Activated CD4-positive, alpha-beta T cell treated with anti-CD3 and anti-CD28 coated beads, Interleukin-10, Interleukin-2, amounts not matched to agents 100 ng/mL and 50 ng/mL, durations not matched to agents 16 hours and 8 hours (primary cell): ENCODE measurements at places on chromosomes 7 and 10.

- no peak for DNase-seq
Observed at GRCh38 chr7:2209961-2210323, 22.8 kb downstream of the MAD1L1 start.

DNA sequence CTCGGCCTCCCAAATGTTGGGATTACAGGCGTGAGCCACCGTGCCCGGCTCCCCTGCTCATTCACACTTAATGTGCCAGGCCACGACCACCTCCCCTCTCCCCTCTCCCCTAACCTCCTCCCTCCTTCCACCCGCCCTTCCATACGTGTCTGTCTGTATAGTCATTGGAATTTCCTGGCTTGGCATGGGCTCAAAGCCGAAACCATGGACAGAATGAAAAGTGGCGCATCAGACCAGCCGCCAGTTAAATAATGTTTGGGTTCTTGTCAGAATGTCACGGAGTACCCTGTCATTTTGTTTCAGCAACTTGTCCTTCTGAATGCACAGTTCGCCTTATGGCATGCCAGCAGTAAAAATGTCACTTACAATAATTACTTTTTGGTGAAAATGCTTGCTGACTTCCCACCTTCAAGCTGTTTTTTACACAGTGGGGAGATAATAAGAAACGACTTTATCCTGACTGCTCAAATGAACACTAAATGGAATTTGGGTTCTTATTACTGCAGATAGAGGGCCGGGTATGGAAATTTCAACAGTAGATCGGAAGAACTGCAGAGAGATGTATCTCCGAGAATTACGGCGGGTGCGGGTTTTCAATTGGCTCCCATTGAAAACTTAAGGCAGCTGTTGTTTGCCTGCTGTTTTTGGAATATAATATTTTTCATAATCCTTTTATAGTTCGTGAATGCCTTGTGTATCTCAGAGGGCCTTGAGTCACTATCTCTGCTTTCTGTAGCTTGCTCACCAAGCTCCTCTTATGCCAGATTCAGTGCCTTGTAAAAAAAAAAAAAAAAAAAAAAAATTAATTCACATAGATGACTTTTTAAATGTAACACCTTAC, 65.5 kb upstream of the SH2B2 start:
- no peak for DNase-seq

DNA sequence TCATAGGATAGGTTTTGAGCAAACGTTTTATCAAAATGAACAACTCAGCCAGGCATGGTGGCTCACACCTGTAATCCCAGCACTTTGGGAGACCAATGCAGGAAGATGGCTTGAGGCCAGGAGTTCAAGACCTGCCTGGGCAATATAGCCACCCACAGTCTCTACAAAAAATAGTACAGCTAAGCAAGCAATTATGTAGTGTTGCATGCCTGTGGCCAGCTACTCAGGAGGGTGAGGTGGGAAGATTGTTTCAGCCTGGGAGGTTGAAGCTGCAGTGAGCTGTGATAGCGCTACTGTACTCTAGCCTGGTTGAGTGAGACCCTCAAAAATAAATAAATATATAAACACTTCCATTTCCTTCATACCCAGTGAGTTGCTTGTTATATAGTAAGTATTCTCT, 67.1 kb downstream of the LSMEM1 start:
- DNase-seq = no peak

GRCh38 chr10:69080226-69080625, 7.7 kb upstream of the SRGN start:
- DNase-seq = no peak

GRCh38 chr10:86486856-86487255, 34.7 kb downstream of the WAPL start:
- no peak for DNase-seq

GRCh38 chr7:39098506-39098905, 120.8 kb downstream of the POU6F2 start:
- no peak for DNase-seq

GRCh38 chr7:50204581-50204980, 99.9 kb upstream of the IKZF1 start:
- DNase-seq = no peak

GRCh38 chr7:132755538-132756483, 179.5 kb upstream of the PLXNA4 start:
- no peak for DNase-seq
